Erythroblast (primary cell): ENCODE measurements at places on chromosomes 12 and 14.

DNA sequence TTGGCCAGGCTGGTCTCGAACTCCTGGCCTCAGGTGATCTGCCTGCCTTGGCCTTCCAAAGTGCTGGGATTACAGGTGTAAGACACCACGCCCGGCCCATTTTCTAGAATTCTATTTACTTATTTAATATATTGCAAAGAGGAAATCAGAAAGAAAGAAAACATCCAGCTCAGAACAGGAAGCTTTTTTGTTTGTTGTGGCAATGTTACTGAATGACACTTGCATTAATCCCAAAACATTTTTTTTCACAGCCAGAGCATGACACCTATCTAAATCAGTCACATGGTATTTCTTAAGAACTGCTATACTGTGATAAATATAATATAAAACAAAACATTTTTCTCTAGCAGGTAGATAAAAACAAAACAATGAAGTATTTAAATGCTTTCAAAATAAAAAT, 12.6 kb downstream of the CFL2 start:
- DNase-seq, result no peak

GRCh38 chr14:52222901-52223300, 44.6 kb upstream of the PTGDR start:
- no peak for DNase-seq

DNA sequence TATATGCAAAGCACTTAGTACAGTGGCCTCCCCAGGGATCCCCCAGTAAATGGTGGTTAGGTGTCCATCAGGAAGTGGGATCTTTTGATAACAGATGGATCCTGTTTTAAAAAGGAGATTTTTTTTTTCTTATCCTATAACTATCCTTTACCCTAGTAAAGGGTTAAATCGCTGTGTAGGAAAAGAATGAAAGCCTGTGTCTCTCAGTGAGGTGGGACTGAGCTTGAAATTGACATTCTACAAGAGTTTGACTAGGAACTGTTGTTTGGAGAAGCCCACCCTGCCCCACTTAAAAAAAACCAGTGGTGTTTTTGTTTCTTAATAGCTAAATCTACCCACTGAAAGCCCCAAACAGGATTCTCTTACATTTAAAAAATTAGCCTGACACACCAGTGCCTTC, 112.2 kb upstream of the EGLN3 start:
- DNase-seq, result no peak

DNA sequence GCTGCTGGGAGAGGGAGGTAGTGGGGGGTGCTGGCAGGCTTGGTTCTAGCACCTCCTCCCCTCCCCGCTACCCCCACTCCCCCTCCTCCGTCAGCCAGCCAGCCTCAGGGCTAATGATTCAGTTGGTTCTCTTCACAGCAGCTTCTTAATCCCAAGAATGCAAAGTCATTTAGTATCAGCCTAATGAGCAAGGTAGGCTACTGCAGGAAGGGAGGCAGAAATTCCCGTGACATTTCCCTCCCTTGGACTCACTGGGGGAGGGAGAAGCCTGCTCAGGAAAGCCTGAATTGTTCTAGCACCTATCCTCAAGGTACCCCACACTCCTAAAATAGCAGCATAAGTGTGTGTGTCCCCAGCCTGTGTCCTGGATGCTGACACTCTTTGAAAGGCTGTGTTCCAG, 29.8 kb downstream of the ITPK1 start:
- DNase-seq, result no peak

DNA sequence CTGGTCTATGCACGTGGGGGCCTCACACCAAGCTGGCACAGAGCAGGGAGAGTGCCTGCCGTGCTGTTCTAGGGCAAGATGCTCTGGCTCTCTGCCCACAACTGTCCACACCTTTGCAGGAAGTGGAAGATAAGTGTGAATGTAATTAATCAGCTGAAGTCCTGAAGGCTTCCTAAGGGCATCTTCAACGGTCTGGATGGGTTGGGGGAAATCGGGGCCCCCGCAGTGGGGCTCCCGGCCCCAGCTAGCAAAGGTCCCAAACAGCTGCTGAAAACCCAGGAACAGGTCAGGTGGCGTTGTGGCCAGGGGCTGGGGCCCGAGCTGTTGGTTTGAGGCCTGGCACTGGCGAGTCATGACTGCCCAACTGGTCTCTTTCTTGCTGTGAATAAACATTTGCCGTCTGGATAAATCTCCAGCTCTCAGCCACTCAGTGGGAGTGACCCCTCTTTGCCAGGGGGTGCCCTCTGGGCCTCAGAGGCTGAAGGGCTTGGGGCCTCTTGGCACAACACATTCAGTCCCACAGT, 6.7 kb upstream of the SLC25A29 start:
- DNase-seq, result no peak

DNA sequence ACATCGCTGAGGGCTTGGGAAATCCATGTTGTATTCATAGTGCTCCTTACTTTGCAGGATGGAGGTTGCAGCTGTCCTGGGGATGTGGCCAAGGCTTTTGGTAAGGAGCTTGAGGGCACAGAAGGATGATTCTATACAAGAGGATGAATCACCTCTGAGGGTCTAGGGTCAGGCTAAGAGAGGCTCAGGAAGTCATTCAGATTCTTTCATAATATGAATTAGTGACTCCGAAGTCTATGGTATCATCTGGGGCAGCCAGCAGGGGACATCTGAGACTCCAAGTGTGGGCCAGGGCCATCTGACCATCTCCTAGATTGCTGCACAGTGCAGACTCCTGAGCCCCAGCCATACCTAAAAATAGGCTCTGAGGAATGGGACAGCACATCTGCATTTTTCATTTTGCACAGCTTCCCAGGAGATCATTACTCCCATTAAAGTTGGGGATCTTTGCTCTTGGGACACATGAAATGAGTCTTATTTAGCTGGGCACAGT, 4.8 kb downstream of the GMPR2 start:
- DNase-seq, result no peak

GRCh38 chr12:104064842-104065427, 604 bp downstream of the HCFC2 start:
- DNase-seq, result peak; percentile 53

DNA sequence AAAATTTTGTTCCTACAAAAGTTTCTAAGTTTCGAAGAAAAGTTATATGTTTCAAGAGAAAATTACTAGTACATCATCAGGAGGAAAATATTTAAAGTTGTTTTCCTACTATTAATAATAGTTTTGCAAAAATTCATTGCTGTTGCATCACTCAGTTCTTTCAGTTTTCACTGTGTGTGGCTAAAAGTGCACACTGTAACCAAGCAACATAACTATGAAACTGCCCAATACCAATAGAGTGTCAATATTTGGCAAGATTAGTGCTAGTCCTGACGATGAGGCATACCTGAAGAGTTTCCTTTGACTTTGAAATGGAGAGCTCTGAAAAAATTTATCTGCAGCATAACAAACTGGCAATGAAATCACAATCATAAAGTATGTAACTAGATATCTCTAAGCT, 194.3 kb downstream of the CPNE8 start:
- DNase-seq, result no peak

GRCh38 chr12:5176036-5176435, 132.4 kb downstream of the KCNA5 start:
- no peak for DNase-seq

DNA sequence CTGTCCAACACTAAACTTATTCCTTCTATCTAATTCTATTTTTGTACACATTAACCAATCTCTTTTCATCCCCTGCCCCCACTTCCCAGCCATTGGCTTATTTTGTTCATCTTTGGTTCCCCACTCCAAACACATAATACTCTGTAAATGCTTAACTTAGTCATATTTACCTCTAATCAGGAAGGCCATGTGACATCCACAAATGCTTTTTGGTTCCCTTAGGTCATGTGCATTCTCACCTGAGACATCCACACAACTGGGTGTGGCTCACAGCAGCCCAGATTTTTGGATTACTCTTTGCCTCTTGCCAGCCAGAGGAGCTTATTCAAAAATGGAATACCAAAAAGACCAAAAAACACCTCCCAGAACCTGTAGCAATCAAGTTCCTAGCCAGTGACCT, 28.4 kb downstream of the ARL1 start:
- no peak for DNase-seq

DNA sequence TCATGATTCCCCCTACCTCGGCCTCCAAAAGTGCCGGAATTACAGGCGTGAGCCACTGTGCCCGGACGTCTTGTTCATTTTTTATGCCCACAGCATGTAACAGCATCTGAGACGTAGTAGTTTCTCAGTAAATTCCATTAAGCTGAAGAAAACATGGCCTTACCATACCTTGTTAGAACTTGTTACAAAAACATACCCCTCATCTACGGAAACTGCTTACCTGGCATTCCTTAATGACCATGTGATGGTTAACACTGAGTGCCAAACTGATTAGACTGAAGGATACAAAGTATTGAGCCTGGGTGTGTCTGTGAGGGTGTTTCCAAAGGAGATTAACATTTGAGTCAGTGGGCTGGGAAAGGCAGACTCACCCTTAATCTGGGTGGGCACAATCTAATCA, 186.8 kb downstream of the CEP128 start:
- DNase-seq, result no peak

GRCh38 chr14:35419429-35419841, 14.9 kb upstream of the NFKBIA start:
- no peak for DNase-seq

GRCh38 chr14:75126121-75126544, 715 bp downstream of the NEK9 start:
- DNase-seq, result no peak

DNA sequence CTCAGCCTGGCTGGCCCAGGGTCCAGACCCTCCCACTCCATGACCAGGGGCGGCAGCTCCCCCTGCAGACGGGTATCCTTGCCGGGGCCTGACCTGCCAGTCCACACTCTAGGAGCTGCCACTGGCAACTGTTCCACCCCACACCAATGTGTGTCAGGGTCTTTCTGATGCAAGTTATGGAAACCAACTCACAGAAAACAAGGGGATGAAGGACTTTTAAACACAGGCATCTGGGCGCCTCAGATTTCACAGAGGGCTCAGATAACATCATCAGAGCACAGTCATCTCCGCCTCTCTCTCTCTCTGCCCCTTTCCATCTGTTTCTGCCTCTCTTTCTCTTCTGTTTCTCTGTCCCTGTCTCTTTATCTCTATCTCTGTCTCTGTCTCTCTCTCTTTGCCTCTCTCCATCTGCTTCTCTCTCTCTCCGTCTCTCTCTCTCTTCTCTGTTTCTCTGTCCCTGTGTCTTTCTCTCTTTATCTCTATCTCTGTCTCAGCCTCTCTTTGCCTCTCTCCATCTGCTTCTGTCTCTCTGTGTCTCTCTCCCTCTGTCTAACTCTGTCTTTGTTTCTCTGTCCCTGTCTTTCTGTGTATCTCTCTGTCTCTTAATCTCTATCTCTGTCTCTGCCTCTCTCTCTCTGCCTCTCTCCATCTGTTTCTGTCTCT, 67.4 kb upstream of the FBRSL1 start:
- no peak for DNase-seq

DNA sequence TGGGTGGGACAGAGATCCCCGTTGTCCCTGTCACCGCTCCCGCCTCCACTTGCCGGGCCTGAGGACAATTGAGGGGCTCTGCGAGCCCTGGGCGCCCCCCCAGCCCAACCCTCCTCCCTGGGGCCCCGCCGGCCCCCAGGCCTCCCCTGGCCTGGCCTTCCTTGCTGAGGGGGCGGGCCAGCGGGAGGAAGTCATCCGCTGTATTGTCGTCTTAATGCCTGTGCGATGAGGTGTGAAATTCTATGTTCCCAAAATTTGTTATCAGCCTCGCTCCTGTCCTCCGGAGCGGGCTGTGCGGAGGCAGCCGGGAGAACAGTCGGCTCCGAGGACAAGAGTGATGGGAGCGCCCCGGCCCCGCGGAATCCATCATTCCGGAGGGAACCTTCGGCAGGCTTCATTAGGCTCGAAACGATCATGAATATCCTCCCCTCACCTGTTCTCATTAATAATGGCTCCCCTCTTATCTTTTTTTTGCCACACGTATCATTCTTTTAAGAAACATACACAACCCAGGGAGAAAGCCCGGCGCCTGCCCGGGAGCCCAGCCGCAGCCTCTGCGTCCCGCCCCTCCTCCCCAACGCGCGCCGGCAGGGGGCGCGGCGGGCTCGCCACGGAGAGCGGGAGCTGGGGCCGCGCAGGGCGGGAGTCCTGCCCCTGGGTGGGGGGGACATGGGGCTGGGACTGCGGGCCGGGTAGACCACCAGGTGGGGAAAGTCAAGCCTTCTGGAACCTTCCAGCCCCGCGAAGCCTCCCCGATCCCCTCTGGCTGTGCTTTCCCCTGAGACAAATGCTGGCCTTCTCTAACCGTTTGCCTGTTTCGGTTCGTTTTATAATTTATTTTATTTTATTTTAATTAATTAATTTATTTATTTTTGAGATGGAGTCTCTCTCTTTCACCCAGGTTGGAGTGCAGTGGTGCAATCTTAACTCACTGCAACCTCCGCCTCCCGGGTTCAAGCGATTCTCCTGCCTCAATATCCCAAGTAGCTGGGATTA, 17.1 kb upstream of the DLK1 start:
- peak; percentile 17 for DNase-seq

- DNase-seq, result peak; percentile 69
Measured at GRCh38 chr12:55974308-55974730, 441 bp downstream of the RAB5B start.

GRCh38 chr12:96093543-96094196, 58.3 kb upstream of the LTA4H start:
- no peak for DNase-seq

- DNase-seq, result no peak
Measured at GRCh38 chr12:48001505-48002413, 2.5 kb downstream of the COL2A1 start.

DNA sequence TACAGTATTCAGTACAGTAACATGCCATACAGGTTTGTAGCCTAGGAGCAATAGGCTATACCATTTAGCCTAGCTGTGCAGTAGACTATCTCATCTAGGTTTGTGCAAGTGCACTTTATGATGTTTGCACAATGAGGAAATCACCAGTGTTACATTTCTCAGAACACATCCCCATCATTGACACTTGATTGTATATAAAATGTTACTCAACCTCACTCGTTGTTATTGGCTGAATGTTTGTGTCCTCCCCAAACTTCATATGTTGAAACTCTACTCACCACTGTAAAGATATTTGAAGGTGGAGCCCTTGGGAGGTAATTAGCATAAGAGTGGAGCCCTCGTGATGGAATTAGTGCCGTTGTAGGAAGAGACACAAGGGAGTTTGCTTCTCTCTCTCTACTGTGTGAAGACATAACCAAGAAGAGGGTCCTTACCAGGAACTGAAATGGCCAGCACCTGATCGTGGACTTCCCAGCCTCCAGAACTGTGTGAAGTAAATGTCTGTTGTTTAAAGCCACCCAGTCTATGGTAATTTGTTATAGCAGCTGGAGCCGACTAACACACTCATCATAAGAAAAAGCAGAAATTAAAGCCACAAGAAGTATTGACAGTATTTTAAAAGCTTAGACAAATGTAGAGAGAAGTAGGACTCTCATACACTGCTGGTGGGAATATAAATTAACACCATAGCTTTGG, 3.2 kb upstream of the MED13L start:
- DNase-seq, result no peak

- no peak for DNase-seq
Measured at GRCh38 chr12:115013236-115013981, 329.4 kb upstream of the TBX3 start.

GRCh38 chr12:51368640-51369517, 22.3 kb downstream of the GALNT6 start:
- DNase-seq, result peak; percentile 67

DNA sequence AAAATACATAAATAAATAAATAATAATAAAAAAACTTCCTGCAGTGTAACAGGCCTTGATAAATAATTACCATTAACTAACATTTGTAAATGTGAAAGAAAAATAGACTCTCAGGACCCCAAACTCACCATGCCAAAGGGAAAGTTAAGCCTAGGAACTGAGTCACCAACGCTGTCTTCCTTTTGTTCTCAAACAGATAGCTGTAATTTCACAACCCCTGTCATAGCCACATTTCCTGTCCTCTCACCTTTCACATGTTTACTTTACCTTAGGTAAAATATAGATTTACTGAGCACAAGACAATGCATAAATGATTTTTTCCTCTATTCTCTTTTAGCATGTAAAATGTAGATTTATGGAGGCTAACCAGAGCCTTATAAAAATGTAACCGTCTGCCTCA, 35.9 kb upstream of the CHST11 start:
- no peak for DNase-seq
